Omental fat pad (tissue), 4 donors: ENCODE measurements at places on chromosomes 12 and 14. TPM values are rescaled to one million over a fixed set of nuclear protein-coding genes. Genes with fewer than 3 reads are reported as not detected.
A peak's percentile ranks its signal among the peaks of the same experiment; 100 is the strongest.

The SRGAP1 gene
- 69.1 TPM for total RNA-seq

The SERPINA12 gene
- total RNA-seq = not detected

The REM2 gene
- total RNA-seq = 3.3 TPM

The KRT6C gene
- total RNA-seq = not detected

The CELA1 gene
- total RNA-seq = not detected

The CINP gene
- total RNA-seq = 36.7 TPM

The ZDHHC22 gene
- total RNA-seq = not detected

The KRT85 gene
- not detected for total RNA-seq

The CEBPE gene
- total RNA-seq = 0.37 TPM

The DNAJC22 gene
- total RNA-seq = 9.2 TPM

The OVCH1 gene
- 0.79 TPM for total RNA-seq

The ERH gene
- 68.3 TPM for total RNA-seq

The GPR135 gene
- total RNA-seq = 6.8 TPM

The ESR2 gene
- 1.5 TPM for total RNA-seq

The IGFBP6 gene
- total RNA-seq = 573 TPM

GRCh38 chr12:128069359-128069997 is 197.5 kb upstream of the TMEM132C start:
- no peak for DNase-seq

DNA sequence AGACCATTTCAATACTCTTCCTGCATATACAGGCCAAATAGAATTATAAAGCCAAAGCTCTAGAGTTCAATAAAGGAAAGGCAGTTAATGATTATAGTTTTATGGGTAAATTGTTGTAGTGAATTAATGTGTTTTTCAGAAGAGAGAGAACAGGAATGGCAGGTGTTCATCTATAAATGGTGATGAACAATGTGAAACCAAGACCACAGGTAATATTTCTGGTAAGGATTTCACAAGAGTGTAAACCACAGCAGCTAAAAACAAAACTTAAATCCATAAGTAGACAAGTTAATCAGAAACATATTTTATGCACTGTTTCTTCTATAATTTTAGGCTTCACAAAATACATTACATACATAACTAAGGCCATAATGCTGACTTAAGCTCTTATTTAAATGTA is 204.4 kb downstream of the SYT1 start:
- no peak for DNase-seq

DNA sequence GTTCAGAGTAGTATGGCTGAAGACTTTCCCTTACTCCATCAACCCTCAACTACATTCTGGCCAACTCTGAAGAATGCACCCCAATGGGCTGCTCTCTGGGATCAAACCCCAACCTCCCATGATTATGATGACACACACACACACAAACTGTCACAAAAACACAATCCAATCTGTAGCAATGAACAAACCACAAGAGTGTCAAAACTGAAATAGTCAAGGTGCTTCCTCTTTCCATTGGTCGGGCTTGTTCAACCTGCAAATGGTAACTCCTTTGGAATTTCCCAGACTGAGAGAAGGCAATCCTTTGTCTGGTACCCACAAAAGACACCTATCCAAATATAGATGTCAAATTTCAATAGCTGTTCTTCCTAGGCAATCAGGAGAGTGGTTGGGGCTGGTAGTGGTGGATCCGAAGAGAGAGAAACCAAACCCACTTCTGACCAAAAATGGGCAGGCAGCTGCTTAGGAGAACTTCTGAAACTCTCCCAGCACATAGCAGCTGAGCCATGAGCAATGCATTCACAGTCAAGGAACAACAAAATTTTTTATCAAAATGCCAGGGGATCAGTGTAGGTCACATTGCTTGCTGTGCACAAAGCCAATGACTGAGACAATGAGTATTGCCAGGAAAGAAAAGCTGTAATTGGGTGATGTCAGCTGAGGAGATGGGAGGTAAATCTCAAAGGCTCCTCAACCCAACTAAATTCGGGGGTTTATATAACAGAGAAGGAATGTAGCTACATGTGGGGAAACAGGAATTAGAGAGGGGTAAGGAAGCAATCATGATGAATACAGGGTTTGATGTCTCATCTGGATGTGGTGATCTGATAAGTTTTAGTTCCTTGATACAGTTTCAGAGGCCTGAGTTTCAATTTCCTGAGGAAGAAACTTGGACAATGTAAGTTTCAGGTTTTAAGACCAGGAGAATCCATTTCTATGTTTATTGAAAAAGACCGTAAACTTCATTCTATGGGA is 191.4 kb downstream of the KITLG start:
- no peak for DNase-seq

DNA sequence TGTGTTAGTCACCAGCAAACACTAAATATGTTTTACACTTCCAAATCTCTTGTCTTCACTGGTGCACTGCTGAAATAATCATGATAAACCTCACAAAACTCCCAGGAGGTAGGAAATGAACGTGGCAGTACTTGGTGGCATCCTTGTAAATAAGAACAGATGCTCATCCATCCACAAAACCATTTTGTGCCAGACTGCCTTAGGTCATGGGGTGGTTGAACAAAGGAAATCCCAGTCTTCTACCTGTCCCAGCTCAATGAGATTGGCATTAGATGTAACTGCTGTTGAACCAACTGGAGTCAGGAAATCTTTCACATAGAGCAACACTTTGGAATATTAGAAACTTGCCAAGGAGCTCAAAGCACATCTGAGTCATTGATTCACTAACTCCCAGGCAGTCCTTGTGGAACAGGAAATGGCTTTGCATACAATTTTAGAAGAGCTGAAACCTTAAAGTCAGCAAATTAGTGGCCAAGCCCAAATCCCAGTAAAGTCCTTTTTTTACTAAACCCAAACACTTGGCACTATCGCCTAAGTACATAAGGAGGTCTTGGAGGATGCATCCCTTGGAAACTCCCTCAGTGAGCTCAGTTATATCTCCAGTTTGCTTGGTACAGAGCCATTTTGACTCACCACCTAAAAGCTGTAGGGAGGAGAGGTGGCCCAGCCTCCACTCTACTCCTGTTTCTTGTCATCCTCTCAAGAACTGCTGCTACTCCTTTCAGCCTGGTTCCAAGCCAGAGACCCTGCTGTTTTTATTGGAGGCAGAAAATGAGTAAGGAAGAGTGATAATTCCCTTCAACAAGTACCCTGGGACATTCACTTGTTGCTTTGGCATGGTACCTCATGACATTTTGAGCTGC is 208.0 kb downstream of the NOVA1 start:
- DNase-seq = no peak

DNA sequence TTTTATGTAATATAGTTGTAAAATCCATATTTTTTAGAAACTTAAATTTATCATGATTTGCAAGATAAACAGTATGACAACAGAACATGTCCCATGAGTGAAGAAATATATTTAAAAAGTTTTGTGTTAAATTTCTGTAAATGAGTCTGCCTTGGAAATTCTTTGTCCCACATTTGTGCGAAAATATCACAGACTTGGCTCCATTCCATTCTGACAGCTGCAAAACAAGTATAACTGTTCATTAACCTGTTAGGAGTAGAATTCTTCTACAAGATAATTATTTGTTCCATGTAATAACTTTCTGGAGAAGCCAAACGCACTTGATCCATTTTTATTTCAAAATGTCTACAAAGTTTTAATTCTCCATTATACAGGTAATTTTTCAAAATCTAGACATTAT is 37.9 kb downstream of the MDM1 start:
- DNase-seq = no peak

- no peak for DNase-seq
These were observed 67.5 kb upstream of the CPSF6 start for GRCh38 chr12:69171881-69172280.

- no peak for DNase-seq
These were observed 11.0 kb downstream of the DCTN2 start for GRCh38 chr12:57535764-57536596.

DNA sequence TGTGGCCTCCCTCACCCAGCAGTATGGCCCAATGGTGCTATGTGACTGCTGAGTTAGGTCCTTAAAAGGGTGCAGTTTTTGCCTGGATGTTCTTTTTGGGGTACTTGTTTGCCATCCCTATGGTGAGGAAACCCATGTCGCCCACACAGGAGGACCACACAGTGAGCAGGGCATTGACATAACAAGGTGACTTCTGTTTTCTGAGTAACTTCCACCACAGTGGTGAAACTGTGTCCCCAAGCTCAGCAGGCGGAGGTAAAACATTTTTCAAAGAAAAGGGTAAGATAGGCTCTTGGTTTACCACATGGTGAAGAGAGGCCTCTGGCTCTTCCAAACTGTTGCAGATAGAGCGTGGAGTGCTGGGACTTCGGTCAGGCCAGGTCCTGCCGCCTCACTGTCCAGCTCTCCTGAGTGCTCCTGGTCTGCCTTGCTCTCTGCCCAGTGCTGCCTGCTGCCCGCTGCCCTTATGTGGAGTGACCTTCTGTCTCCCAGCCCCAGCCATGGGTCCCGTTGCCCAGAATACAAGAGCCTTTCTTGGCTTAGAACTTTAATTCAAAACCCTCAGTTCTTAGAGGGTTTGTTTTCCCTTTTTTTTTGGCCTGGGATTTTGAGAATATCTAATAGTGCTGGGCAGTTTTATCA is 54.0 kb downstream of the TRAF3 start:
- no peak for DNase-seq

DNA sequence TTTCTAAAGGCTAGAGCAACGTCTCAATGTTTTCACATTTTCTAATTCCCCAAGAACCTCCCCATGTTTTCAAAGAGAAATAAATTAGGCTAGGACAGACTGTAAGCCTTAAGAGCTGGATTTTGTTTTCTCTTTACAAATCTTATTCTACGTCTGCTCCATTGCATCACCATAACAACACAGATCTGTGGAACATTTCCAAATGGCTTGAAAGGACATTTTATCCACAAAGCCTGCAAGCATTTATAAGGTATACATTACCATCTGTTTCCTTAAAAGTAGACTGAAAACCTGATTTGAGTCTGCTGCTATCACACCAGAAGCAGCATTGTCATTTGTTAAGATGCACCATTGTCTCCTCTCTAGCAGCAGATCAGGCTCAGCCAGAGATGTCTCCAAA is 115.3 kb upstream of the PLEKHA5 start:
- no peak for DNase-seq

DNA sequence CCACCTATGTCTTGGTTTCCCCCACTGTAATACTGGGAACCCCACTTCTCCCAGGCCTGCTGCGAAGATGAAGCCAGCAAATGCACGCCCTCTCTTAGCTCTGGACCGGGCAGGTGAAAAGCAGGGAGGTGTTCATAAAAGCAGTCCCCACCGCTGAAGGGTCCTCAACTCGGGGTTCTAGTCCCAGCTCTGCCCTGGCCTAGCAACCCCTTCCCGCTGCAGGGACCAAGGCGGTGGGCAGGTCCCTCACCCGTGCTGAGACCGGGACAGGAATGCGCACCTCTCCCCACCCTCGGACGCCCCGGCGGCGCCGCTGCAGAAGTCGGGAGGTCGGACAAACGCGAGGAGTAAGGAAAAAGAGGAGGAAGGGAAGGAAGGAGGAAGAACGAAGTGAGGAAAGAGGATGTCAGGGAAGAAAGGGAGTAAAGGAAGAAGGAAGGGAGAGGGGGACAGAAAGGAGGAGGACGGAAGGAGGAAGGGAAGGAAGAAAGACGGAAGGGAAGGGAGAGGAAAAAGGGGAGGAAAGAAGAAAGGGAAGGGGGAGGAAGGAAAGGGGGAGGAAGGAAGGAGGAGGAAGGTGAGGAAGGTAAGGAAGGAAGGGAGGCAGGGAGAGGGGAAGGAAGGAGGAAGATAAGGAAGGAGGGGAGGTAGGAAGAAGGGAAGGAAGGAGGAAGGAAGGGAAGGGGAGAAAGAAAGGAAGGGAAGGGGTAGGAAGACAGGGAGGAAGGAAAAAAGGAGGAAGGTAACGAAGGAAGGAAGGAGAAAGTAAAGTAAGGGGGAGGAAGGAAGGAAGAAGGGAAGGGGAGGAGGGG is 701 bp downstream of the SPRING1 start:
- no peak for DNase-seq

DNA sequence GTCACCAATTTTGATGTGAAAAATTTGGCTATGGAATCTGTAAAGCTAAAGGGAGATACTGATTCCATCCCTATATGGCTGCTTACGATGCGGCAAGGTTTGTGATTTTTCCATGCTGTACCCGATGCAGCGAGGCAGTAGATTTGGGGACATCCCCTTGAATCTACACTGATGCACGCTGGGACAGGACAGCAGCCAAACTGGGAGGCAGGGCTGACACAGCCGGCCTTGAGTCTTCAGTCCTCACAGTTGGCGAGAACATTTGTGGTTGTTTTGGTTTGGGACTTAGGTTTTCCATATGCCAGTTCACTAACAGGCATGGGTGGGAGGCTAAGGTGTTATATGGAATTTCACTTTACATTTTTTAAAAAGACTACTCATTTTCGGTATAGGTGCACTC is 3.8 kb downstream of the GALNT16 start:
- no peak for DNase-seq

GRCh38 chr12:22206111-22206728 is 128.3 kb downstream of the ST8SIA1 start:
- DNase-seq = no peak

GRCh38 chr12:115035535-115036107 is 351.6 kb upstream of the TBX3 start:
- no peak for DNase-seq

- DNase-seq = peak; percentile 12
These were observed 155.0 kb upstream of the C14orf180 start for GRCh38 chr14:104424406-104425072.

DNA sequence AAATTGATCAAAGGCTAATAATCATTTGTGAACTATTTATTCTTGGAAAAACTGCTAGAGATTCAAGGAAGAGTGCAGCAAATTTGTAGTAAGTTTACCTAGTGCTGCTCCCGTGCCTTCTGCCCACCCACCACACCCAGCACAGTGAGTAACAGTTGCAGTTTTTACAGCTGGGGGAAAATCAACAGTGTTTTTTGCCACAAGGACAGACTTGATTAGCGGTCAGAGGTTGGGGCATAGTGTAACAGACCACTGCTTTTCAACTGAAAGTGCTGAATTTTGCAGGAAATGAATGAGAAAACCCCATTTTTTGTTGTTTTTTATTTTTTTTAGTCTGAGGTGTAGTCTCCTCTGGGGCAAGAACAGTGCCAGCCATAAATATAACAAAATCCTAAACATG is 7.5 kb upstream of the KLRK1 start:
- DNase-seq = no peak

- DNase-seq = no peak
These were observed 292.3 kb downstream of the ERC1 start for GRCh38 chr12:1283316-1283715.

GRCh38 chr12:109310247-109311125 is 1.4 kb upstream of the FOXN4 start:
- DNase-seq = no peak
